ENCODE measurements at places on chromosomes 3 and 15. TPM values are rescaled to one million over a fixed set of nuclear protein-coding genes. Genes with fewer than 3 reads are reported as not detected.
A peak's percentile ranks its signal among the peaks of the same experiment; 100 is the strongest.

DNA sequence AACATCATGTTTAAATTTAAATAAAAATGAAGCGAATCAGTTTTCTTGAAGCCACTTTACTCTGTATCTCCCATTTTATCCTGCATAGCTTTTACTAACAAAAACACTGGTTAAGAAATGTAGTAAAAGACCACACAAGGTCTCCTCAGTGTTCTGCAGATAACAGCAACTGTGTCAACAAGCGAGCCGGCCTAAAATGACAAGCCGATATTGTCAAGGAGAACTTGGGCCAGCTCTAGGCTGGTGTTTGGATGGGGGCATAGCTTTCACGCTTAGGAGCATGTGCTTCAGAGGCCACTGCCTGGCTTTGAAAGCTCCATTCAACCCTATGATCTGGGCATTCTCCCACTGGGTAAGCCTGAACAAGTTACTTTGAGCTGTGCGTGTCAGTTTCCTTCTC is 38.1 kb downstream of the MFSD1 start:
- no peak for DNase-seq

- DNase-seq: no peak
Observed at GRCh38 chr15:69084404-69085030, 70.0 kb downstream of the NOX5 start.

Gene SLC22A14
- total RNA-seq: 0.12 TPM

GRCh38 chr3:17844236-17844635 is 101.8 kb upstream of the TBC1D5 start:
- no peak for DNase-seq

DNA sequence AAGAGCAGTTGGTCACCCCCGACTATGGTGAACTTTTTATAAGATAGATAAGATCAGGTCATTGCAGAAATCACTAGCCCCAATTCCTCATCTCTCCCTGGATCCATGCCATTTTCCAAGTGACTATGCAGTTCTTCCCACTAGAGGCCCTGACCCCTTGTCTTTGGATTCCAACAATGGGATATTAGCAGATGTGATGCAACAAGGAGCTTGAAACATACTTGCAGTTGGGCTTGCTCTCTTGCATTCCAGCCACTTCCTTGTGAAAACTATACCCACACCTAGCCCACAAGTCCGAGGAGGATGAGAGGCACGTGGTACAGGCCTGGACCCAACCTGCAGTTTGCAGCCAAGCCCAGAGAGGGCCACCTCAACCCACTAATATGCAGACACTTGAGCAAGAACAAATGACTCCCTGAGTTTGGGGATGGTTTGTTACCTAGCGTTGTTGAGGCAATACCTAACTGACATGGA is 60.6 kb downstream of the SUCLG2 start:
- DNase-seq: peak; percentile 83

Gene DNAH1
- total RNA-seq: 0.78 TPM

- peak; percentile 98 for DNase-seq
Observed at GRCh38 chr15:90400759-90401314, 12.8 kb downstream of the IQGAP1 start.

Gene BCL2A1
- total RNA-seq: 3.0 TPM

Gene DNAH12
- 1.6 TPM for total RNA-seq

Gene IGSF10
- 0.59 TPM for total RNA-seq

DNA sequence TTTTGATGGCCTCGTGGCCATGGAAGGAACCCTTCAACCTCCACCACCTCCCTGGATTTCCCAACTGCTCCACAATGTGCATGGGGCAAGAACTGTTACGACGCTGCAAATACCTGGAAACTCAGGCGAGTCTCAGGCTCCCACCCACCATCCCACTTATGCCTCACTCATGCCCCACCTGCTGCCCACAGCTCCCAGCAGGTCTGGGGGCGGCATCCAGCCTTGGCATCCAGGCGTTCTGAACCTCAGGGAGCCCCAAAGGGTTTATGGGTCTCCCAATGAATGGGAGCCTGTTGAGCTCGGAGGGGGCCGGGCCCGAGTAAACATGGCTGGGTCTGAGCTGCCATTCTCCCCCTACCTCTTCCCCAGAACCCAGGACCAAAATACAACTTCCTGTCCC is 2.0 kb upstream of the PTH1R start:
- DNase-seq: no peak

DNA sequence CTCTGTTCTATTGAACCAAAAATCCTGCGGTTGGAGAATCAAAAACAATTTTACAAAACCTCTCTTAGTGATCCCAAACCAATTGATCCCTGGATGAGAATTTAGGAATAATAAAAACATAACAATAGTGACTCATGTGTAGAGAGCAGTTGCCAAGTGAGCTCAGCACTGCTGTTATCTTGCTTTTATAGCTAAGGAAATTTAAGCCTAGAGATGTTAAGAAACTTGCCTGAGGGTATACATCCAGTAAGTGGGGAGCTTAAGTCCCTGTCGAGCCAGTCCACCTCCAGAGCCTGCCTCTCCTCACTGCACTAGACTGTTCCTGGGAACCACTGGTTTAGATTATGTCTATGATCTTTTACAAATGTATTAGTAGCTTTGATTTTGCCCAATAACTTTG is 358.4 kb upstream of the LMCD1 start:
- no peak for DNase-seq

DNA sequence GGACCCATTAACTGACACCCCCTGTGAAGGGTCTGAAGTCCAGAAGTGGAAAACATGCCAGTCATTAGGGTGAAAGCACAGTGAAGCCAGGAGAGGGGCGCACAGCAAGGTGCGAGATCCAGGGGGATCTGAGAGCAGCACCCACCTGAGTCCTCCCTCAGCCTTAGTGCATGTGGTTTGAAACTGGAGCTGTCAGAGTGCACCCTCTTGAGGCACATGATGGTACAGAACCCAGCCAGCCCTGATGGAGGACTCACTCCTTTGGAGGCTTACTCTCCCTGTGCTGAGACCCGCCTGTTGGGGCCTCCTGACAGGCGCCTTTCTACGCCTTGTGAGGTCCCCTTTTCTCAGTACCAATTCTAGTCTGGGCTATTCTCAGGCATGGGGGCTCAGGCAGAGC is 77.8 kb downstream of the IL20RB start:
- DNase-seq: peak; percentile 34

Gene FAM43A
- total RNA-seq: 1.8 TPM

Gene PDE12
- 25.0 TPM for total RNA-seq

DNA sequence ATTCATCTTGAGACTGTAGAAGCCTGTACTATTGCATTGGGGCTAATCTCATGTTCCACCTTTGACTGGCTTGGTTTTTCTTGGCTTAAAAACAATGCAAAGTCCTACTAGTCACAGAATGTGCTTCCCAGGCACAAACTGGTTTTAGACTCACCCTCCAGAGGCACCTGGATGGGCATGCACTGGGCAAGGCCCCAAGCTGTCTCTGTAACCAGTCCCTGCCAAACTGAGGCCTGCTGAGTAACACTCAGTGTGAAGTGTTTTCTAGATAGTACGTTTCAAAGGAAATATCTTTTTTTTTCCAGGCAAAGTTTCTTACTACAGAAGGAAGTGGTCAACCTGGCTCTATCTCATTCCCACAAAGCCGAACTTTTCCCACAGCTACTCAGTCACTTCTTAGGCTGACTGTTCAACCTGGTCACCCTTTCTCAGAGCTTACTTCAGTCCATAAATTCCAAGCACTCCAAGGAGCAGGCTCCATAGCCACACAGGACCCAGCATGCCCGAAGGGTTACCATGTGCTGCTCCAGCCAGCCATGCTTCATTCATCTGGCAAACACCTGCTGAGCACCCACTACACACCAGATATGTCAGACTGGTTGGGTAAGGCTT is 57.4 kb downstream of the NPTN start:
- peak; percentile 12 for DNase-seq

DNA sequence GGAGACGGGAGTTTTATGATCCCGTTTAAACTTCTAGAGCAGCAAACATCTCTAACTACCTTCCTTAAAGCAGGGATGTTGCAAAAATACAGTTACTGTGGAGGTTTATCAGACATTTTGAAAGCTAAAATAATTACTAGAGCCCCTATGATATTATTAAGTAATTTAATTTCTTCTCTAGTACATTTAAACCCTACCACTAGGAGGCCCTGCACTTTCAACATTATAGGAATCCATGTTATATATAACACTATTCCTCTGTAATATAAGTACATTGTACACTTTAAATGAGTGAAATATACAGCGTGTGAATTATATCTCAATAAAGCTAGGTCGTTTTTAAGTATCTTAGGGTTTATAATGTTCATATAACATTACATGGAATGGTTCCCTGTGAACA is 11.5 kb downstream of the SETMAR start:
- peak; percentile 5 for DNase-seq

GRCh38 chr3:27511724-27512422 is 27.7 kb upstream of the SLC4A7 start:
- DNase-seq: no peak

DNA sequence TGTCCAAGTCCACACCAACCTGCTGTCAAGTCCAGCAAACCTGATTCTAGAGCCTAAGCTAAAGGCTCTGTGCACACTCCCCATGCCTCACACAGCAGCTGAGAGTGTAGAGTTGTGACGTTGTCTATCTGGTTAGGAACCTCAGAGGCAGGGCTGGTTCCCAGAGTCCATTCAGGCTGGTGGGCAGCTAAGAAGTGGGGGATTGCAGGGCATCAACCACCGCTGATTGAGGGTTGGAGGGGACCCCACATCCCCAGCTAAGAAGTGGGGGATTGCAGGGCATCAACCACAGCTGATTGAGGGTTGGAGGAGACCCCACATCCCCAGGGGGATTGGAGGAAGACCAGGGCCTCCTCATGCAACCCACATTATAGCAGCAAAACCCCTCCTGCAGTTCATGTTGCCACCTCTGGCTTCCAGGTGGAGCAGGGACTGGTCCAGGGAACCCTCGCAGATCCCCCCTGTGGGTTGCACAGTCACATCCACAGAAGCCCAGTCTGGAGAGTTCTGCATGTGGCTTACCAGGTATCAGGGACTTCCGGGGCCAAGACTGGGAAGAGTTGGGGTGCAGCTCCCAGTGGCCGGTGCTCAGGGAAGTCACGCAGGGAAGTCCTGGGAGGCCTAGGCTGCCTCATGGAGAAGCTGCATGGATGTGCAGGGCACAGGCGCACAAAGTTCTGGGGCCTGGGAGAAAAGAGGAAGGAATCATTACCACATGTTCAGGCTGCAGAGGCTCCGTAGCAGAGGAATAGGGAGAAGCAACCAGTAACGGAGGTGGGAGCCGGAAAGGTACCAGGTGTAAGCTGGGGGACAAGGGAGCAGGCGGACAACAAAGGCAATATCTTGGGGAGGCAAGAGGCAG is 71.4 kb upstream of the PCSK6 start:
- DNase-seq: no peak

All from RPMI7951 (cell line).